ENCODE measurements at places on chromosomes 3 and 15.

GRCh38 chr15:90000186-90001001, 730 bp upstream of the ZNF710 start:
- DNase-seq = no peak

GRCh38 chr15:73928241-73928579, 1.9 kb downstream of the LOXL1 start:
- no peak for DNase-seq

DNA sequence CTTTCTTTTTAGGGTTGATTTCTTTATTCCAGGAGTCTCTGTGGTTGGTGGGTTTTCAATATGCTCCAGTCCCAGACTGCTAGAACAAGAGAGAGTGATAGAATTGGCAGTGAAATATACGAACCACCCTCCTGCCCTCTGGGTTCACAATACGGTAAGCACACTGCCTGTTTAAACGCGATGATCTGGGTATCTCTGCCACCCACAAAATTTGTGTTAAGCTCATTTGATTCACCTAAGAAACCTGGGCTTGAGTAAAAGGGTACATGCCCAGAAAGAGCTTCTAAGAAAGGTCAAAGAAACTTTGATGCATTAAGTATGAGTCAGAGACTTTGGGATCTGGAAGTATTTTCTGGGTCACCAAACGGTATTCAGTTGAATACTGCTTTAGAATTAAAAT, 29.8 kb downstream of the OXNAD1 start:
- no peak for DNase-seq

- DNase-seq = peak; percentile 5
Observed at GRCh38 chr3:171508676-171509075, 48.5 kb upstream of the TNIK start.

GRCh38 chr3:22606461-22606860, 596.7 kb upstream of the UBE2E2 start:
- DNase-seq = no peak

GRCh38 chr3:96449346-96449745, 365.0 kb upstream of the EPHA6 start:
- DNase-seq = no peak

- no peak for DNase-seq
Observed at GRCh38 chr3:195254454-195255175, 16.3 kb downstream of the XXYLT1 start.

DNA sequence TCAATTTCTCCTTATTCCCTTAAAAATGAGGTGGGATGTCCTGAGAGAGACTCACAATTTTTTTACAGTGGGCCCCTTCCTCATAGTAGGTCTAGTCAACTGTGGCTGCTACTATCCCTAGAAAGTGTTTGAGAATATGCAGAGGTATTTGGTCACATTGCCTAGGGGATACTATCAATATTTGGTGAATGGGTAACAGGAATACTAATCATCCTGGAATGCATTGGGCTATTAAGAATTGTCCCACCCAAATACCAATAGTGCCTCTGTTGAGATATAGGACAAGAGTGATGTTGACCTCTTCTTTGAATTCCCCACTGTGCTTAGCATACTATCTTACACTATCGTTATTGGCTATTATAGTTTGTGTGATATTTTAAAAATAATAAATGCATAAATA, 389.4 kb downstream of the DIPK2A start:
- no peak for DNase-seq
